Suppressor macrophage treated with lipopolysaccharide for 1 hour (primary cell): ENCODE measurements at places on chromosomes 11 and 22.

DNA sequence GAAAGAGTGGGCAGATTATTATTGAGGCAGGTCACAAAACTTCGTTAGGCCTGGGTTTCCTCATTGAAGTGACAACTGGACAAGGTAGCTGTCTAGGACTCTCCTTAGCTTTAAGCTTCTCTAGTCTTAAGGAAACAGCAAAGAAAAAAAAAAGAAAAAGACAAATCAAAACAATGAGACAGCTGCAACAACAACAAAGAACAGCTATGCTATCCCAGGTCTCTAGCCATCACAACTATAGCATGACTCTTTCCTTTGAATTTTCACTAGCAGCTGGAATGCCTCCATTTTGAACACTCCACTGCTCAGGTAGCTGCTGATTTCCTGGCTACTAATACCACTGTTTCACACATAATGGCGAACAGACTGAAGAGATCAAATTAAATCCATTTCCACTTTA lies 302.4 kb upstream of the SORL1-AS1 start:
- no peak for DNase-seq

DNA sequence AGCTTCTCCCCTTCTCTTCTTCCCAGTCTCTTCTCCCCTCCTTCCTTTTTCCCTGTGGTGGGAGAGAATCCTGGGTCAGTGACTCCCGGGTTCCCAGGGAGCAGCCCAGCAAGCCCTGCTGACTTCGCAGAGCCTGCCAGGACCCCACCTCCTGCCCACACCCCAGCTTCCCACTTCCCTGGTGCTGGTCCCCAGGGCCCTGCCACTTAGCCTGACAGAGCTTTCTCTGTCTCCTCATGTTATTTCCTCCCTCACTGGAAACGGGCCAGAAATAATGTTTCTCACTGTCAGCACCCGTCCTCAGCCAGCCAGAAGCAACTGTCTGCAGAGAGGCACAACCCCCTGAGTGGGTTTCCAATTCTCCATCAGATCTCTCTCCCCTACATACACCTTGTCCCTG lies 27.1 kb downstream of the C11orf96 start:
- DNase-seq = no peak

- peak; percentile 27 for DNase-seq
Measured at GRCh38 chr11:105071089-105071732, 26.1 kb upstream of the CARD16 start.

GRCh38 chr11:110713449-110713776 lies 1.2 kb upstream of the ARHGAP20 start:
- no peak for DNase-seq

- peak; percentile 8 for DNase-seq
Measured at GRCh38 chr11:120835601-120836228, 188.2 kb upstream of the TBCEL start.

DNA sequence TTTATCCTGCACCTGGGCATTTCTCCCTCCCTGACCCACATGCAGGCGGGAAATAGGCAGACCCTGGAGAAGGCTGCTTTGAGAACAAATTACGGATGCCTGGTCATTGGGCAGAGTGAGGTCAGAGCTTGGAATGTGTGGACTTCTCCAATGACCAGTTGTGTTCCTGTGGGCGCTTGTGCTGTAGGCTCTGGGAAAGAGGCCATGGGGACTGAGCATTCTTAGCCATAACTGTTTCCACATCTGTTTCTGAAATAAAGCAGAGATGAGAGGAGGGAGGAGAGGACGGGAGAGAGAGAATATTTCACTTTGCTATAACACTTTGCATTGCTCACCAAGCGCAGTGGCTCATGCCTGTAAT lies 11.2 kb upstream of the TMEM184B start:
- no peak for DNase-seq

- DNase-seq = no peak
Measured at GRCh38 chr22:17855572-17856290, 81.5 kb upstream of the BID start.

DNA sequence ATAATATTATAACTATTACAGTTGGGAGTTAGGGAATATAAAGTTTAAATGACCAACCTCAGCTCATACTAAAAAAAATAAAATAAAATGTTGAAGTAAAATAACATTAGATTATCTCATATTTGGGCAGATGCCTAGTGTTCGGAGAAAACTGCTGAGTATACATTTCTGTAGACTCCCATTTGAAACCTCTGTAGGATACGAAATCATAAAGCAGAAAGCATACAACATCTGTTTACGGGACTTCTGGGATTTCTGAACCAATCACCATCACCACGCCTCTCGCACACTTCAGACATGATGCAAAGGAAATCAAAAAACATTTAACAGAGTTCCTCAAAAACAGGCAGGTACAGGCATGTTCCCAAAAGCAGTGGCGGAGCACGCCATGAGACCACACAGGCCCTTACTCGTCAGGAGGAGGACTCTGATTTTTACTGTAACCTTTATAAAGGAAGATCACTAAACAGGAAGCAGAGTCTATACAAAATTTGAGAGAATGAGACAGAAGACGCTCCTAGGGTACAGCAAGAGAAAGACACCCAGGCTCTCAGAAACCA lies 8.6 kb downstream of the ZNF195 start:
- DNase-seq = no peak

DNA sequence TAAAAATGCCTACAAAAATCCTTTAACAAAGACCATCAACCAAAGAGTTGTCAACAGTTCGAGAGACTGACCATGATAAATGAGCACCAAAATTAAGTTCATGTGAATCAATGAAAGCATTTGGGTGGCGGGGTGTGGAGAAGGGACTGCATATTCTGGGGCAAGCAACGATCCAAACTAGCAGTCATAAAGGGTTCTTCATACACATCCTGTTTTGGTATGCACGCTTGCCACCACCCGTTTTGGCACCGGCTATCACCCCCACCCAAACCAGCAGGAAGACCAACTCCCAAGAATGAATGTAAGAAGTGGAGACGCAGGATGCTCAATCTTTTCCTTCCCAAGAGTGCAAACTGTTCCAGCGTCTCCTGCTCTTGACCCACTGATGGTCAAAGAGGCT lies 80.8 kb downstream of the SGSM3 start:
- no peak for DNase-seq

DNA sequence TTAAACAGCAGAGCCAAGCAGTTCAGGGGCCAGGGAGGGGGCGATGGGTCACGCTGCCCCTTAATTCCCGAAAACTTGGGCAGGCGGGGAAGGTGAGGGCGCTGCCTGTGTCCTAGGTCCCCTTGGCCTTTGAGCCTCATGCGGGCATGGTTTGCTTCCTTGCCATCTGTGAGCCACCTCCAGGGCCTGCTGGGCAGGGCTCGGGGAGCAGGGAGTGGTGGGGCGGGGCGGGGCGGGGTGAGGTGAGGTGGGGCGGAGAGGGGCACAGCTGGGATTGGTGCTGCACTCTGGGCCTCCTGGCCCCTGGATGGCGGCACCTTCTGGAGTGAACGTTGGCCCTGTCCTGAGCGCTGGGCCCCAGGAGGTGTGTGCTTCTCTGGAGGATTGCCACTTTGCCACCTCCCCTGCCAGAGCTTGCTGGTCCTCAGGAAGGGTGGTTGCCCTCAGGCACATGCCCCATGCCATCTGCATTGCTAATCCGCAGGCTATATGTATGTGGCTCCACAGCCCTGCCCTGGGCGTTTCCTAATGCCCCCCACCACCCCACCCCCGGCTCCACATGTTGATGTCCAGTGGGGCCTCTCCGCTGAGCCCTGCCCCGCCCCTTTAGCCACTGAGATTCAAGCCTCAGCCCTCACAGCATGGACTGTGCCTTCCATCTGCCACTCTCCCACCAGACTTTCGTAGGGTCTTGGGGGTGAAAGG lies 352.5 kb downstream of the TBC1D22A start:
- DNase-seq = no peak

GRCh38 chr11:23542816-23543215 lies 682.5 kb upstream of the CCDC179 start:
- DNase-seq = no peak

DNA sequence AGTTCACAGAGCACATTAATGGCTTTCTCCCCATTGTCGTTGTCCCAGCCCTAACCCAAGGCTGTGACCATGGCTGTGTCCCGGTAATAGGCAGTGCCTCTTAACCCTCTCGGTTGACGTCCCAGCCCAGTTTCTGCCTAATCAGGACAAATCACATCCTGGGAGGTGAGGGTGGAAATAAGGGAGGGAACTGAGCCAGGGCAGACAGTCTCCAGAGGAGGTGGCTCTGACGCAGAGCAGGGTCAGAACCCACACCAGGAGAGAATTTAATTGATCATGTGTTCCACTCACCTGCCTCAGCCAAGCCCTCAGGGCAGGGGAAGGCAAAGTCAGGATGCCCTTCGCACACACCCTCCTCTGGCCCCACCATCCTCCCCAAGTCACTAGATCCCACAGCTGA lies 17.0 kb downstream of the SLC43A1 start:
- no peak for DNase-seq

GRCh38 chr11:102757823-102758549 lies 22.4 kb downstream of the MMP10 start:
- DNase-seq = peak; percentile 99

GRCh38 chr22:27713461-27713860 lies 88.1 kb downstream of the MN1 start:
- DNase-seq = no peak
